ENCODE measurements at places on chromosomes 6 and 20. TPM values are rescaled to one million over a fixed set of nuclear protein-coding genes. Genes with fewer than 3 reads are reported as not detected.

DNA sequence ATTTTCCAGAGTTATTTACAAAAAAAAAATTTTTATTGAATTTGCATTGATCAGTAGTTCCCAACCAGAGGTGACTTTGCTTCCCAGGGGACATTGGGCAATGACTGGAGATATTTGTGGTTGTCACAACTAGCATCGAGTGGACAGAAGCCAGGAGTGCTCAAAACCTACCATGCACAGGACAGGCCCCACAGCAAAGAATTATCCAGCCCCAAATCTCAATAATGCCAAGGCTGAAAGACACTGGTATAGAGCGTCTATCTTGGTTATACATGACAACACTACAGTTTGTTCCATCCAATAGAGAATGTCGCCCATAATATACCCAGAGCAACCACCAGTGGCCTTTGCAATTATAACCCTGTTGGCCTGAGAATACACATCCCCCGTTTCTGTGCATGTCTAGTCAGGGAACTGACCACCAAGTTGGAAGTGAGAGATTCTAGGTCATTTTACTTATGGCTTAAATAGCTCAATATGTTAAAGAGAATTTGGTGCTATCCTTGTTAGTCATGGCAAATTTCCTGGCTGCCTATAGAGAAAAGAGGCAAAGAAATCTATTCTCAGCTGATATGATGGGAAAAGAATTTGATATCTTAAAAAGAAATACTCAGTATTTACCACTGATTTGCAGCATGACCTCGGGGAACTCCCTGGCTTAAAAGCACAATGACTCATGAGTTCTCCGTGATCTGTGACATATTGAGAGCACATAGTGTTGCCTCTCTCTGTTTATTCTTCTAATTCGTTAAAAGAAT, 76.0 kb upstream of the ADTRP start:
- DNase-seq = no peak

DNA sequence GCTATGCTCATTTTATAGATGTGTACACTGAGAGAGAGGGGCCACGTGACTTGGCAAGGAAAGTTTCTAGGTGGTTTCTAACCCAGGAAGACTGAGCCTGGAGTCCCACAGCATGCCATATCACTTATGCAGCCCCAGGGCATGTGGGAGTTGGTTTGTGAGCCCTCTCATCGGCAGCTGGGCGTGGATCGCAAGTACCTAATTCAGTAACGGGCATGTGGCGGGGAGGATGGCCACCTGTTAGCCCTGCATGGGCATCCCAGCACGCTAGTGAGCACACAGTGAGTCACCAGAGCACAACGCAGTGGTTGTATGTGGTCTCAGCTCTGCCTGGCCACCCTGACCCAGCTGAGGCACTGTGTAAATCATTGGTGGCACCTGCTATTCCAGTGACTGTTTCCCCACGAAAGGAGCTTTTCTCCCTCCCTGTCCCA, 88.3 kb downstream of the NINL start:
- no peak for DNase-seq

DNA sequence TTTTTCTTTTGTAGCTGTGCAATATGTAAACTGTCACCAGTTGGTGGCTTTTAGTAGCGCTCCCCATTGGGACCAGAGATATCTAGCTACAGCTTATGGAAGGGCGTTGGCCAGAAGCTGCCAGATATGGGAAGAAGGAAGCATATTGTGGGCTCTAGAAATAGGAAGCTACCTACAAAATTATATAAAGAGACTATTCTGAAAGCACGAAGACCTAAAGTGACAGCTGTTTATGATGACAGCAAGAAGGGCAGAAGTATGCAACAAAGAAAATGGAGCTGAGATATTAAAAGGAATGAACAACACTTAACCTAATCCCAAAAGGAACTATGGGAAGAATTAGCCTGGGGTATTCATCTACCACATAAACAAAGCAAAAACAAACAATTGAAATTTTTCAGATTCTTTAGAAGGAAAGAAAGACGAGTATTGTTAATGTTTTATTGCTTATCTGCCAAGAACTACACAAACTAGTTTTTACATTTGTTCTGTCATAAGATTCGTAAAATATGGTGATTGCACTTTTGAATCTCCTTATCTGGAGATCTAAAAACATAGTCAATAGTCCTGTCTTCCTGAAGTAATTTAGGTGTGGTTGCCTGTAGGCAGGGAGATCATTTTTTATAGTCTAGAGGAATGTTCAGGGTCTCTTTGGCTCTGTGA, 81.6 kb downstream of the NCOA7 start:
- DNase-seq = no peak

GRCh38 chr20:57000441-57000968, 265.9 kb downstream of the BMP7 start:
- DNase-seq = no peak

- no peak for DNase-seq
Observed at GRCh38 chr6:82521369-82521768, 157.8 kb downstream of the TPBG start.

The AAR2 gene
- 46.2 TPM for polyA plus RNA-seq

- DNase-seq = no peak
Observed at GRCh38 chr20:61759286-61760065, 306.2 kb downstream of the TAF4 start.

The KHDC1L gene
- polyA plus RNA-seq = not detected

The RSPO4 gene
- 0.08 TPM for polyA plus RNA-seq

The ZNF165 gene
- 0.90 TPM for polyA plus RNA-seq

GRCh38 chr6:72968704-72969103, 256.6 kb downstream of the KHDC1L start:
- no peak for DNase-seq

GRCh38 chr20:35821807-35822242, 50.0 kb downstream of the PHF20 start:
- no peak for DNase-seq

- DNase-seq = peak; percentile 25
Observed at GRCh38 chr20:41989935-41990635, 371.9 kb upstream of the CHD6 start.

DNA sequence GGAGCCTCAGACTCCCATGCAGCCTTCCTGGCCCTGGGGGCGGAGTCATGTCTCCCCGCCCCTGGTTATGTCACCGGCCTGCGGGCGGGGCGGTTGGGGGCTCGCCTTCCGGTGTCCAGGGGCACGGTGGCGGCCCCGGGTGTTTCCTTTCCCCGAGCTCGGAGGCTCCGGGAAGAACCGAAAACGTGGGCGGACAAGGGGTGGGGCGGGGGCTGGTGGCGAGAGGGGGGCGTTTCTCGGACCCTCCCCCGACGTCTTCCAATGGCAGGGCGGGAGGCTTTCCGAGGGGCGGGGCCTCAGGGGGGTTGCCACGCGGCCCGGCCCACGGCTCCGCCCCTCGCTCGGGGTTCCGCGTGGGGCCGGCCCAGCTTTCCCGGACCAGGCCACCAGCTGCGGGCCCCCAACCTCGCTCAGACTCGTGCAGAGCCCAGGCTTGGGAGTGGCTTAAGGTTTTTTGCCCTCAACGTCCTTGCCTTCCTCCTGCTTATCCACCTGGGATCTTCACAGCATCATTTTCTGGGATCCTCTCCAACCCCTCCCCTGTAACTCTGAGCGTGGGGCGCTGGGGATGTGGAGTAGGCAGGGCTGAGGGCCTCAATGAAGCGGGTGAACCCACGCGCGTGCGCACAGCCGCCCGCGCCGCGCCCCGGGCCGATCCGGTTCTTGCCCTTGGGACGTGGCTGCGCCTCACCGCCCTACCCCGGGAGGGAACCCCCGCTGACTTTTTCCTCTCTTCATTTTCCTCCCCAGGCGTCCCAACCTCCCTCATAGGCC, 2.1 kb upstream of the NRN1 start:
- no peak for DNase-seq

DNA sequence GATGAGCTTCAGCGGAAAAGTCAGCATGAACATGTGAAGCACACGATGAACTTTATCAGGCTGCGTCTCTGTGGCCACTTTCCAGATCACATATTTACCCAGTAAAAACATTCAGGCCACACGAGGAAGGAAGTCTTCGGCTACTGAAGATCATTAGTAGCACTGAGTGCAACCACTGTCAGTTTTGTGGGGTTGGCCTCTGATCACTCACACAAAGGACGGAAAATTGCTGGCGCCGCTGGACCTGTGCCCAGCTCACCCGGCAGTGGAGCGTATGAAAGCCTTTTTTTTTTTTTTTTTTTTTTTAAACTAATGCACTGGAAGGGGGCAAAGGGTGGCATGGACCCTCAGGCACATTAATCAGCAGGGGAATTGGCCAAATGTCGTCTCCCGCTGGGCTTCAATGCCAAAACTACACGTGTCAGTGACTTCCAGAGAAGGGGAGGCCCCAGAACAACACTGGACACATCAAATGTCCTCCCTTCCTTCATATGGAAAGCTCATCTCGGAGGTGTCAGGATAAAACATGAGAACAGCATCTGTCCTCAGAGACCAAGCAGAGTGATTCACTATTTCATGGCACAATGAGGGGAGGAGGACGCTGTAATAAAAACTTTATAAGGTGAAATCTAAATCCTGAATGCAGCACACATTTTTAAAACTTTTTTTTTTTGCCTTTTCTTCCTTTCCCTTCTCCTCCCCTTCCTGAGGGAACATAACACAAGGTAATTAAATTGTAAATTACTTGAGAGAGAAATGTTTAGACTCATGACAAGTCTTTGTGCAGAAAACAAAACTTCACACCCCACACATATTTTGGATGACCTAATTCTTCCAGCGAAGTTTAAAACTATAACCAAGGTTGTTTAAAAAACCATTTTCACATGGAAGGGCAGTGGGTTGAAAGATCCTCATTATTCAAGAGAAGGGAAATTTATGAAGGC, 223.4 kb downstream of the FOXC1 start:
- DNase-seq = peak; percentile 49

GRCh38 chr6:140036196-140036595, 661.7 kb upstream of the CITED2 start:
- no peak for DNase-seq

- no peak for DNase-seq
Observed at GRCh38 chr6:22706651-22707050, 137.3 kb downstream of the HDGFL1 start.

GRCh38 chr20:13788167-13788834, 3.5 kb downstream of the NDUFAF5 start:
- no peak for DNase-seq

The PPP1R3G gene
- 5.1 TPM for polyA plus RNA-seq

DNA sequence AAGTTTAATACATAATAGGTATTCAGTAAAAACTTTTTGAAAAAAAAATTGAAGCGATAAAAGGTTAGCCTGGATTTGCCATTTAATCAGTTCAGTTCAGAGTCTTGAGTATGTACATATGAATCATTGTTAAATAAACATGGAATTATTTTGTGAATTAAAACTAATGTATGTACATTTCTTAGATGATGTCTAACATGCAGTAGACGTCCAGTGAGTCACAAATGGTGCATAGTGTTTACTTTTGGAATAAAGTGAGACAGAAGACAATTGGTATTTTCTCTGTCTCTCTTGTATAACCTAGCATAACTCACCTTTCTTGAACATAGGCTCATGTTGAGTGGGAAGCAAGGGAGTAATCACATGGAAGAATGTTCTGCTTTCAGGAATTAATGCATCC, 83.5 kb downstream of the EYS start:
- DNase-seq = no peak

The ZC3H12D gene
- 0.42 TPM for polyA plus RNA-seq

The CCDC170 gene
- 0.33 TPM for polyA plus RNA-seq

GRCh38 chr6:81594501-81594900, 158.0 kb downstream of the TENT5A start:
- DNase-seq = no peak

DNA sequence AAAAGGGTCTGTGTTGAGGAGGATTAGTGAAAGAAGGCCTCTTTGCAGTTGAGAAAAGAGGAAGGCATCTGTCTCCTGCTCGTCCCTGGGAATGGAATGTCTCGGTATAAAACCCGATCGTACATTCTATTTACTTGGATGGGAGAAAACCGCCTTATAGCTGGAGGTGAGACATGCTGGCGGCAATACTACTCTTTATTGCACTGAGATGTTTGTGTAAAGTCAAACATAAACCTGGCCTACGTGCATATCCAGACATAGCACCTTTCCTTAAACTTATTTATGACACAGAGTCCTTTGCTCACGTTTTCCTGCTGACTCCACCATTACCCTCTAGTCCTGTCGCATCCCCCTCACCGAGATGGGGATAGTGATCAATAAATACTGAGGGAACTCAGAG, 4.5 kb downstream of the TDP2 start:
- DNase-seq = no peak

- no peak for DNase-seq
Observed at GRCh38 chr20:5590899-5591298, 159.3 kb upstream of the SHLD1 start.

The OXT gene
- polyA plus RNA-seq = 0.48 TPM
